Sciatic nerve (tissue), 2 donors: ENCODE measurements at places on chromosomes 12 and 14. TPM values are rescaled to one million over a fixed set of nuclear protein-coding genes. Genes with fewer than 3 reads are reported as not detected.

Gene PLEKHG7
- 5.3 TPM for total RNA-seq

Gene INHBC
- total RNA-seq, result not detected

Gene JAG2
- 24.9 TPM for total RNA-seq

Gene LPAR5
- 2.9 TPM for total RNA-seq

Gene HOXC5
- total RNA-seq, result 5.6 TPM

Gene COX8C
- total RNA-seq, result not detected

Gene RNASE7
- total RNA-seq, result not detected

Gene AKAP3
- total RNA-seq, result 2.4 TPM

DNA sequence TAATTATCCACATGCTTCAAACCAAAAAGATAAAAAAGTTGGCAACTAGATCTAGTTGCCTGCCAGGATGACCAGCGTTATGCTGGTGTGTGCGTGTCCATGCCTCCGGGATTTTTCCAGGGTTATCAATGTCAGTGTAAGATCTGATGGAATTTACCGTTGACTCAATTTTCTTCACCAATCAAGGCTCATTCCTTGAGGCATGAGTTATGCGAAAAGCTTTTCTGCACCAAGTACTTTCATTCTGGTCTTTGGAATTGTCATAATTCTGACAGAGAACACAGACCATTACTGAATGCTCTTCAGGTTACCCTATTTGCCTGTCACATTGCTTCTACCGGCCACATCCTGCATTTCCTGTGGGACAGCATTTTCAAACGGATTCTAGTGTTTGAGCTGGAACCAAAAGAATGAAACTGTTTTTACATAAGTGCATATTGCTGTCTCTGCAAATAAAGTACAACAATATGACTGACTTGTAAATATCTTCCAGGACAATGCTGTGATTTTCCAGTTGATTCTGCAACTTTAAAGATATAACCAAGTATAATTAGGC, 91.8 kb downstream of the DUSP16 start:
- DNase-seq, result no peak

- no peak for DNase-seq
Measured at GRCh38 chr14:65134651-65135579, 32.6 kb upstream of the MAX start.

DNA sequence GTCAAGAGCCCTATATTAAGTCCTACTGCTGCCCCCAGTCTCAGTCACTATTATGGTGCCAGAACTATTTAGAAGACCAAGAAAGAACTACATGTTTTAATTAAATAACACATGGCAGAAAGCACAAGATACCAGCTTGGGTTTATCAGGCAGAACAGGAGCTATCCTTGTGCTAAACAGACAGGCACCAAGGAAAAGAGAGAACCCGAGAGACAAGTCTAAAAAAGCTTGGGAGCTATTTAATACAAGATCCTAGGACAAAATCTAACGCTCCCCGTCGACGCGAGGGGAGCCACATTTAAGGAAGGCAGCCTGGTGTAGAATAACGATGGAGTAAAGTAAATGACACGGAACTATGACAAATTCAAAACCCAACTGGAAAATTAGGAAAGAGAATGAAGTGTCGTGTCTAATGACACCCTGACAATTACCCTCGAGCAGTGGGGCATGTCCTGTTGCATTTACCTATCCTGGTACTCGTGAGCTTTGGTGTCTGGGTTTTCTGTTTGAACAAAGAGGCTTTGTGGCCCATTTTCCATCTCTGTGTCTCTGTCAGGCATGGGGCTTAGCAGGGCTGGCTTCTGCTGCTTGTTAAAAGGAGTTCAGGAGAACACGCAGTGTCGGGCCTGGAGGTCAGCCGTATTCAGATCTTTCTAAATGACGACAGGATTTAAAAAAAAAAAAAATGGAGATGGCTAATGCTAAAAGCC, 140.6 kb downstream of the ETNK1 start:
- DNase-seq, result no peak

DNA sequence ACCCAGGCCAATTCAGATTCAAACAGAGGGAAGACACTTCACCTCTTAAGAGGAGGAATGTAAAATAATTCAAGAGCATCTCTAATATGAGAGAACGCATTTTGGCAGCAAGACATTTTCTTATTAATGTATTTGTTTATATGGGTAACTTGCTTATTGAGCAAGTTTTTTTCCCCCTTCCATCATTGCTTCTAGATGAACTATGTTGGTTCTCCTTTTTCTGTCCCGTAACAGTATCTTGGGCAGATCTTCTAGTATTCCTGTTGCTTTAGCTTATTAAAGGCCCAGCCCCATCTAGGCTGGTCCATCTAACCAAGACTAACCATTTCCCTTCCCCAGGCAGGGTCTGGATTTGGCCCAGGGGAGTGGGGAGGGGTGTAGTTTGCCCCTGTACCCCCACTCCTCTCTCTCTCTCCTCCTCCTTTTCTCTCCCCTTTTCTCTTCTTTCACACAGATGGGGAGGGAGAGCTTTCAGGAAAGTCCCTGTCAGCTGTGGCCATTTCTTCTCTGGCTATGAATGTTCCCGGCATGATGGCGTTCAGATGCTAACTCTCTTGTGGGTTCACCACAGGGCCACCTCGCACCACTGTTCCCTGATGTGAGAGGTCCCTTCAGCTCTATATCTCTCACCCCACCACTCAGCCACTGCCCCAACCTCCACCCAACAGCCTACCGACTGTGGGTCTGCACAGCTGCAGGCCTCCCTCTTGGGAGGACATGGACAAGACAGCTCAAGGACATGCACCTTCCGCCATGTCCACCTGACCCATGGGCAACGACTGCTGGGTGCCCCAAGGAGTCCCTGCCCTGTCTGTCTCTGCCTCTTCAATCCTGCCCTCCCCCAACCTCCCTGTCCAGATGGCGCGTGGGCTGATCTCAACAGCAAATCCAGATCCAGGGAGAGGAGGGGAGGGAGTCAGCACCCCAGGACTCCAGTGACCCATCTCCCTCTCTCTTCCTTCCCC, 15.8 kb upstream of the RPS6KL1 start:
- no peak for DNase-seq

DNA sequence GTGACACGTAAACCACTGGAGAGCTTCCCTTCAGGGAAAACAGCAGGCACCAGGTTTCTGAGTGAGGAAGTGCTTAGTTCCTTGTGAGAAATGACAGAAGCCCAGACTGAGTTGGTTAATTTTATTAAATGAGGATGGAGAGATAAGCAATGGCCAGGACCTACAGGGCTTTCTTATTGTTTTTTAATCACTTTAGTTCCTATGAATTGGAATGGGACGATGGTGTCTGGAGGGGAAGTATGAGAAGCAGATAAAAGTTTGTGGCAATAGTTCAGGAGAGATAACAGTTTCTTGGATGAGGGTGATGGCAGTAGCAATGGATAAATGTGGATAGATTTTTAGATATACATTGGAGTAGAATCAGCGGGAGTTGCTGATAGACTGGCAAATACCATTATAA, 86.5 kb upstream of the PTPRR start:
- no peak for DNase-seq

GRCh38 chr14:88437658-88438057, 52.2 kb downstream of the SPATA7 start:
- no peak for DNase-seq

DNA sequence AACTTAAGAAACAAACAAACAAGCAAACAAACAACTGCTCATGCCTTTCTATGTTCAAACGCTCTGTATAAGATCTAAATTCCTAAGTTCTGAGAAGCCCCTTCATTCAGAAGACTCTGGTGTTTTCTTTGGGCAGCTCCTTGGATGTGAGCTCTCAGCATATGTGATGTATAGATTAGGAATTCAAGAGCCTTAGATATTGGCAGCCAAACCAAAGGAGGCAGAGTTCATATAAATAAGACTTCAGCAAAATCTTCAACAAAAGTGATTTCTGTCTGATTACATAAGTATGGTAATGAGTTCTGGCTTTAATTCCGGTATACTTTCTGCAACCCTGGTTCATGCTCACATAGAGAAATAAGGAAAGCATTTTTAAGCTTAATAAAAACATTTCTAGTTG, 145.6 kb downstream of the DYRK2 start:
- no peak for DNase-seq

DNA sequence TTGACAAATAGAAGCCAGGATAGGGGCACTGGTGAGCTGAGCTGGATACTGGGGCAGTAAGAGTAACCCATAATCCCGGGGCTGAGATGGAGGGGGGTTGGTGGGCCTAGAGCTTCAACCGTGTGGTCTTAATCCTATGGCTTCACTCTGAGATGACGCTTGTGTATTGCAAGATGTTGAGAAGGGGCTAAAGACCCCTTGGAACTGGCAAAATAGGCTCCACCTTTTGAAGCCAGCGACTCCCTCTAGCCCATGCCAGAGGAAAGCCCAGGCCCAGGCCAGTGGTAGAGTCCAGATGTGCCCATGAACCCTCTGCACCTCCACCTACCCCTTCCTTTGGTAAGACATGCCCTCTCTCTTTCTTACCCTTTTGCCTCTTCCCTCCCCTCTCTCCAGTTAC, 4.6 kb downstream of the HOXC12 start:
- no peak for DNase-seq

GRCh38 chr12:761256-761655, 8.9 kb downstream of the WNK1 start:
- no peak for DNase-seq

- peak; percentile 86 for DNase-seq
Measured at GRCh38 chr14:60648934-60649874, at the start of gene SIX1. TSS of gene SIX1 (minus strand) at chr14:60649477. CDS start at chr14:60649189, 288 bp downstream.

DNA sequence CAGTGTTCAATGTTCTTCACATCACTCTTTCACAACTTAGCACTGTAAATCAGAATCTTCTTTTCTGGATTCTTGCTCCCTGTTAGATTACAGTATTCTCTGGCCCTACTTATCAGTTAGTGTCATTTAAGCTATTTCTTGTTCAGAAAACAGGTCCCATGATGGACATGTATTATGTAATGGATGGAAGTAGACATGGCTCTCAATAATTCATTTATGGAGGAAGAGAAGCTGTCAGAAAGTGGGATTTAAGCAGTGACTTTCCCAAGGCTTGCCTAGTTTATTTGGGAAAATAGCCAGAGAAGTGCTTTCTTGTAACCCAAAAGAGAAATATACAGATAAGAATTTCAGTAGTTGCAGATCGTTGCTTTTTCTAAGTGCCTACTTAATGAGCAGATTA, 1.6 kb downstream of the ERC1 start:
- no peak for DNase-seq

- DNase-seq, result peak; percentile 88
Measured at GRCh38 chr12:48903982-48904411, 21.3 kb downstream of the FKBP11 start.

GRCh38 chr14:89626233-89626806, 209.3 kb upstream of the FOXN3 start:
- no peak for DNase-seq

GRCh38 chr14:89723930-89724627, 230.5 kb downstream of the EFCAB11 start:
- DNase-seq, result no peak

- DNase-seq, result no peak
Measured at GRCh38 chr12:98048326-98048725, 467.1 kb upstream of the TMPO start.

DNA sequence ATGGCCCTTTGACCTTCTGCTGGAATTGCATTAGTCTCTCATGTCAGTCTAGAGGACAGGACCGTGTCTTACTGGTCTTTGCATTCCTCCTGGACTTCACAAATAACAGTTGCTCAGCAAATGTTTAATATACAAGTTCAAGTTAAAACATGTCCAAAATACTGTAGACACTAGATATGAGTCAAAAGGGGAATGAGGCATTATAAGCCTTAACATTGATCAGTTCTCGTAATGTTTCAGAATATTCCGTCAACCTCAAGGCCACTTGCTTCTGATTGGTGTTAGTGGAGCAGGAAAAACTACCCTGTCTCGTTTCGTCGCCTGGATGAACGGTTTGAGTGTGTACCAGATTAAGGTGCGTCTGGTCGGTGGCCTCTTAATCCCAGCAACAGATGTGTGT, 59.9 kb downstream of the HSP90AA1 start:
- no peak for DNase-seq

DNA sequence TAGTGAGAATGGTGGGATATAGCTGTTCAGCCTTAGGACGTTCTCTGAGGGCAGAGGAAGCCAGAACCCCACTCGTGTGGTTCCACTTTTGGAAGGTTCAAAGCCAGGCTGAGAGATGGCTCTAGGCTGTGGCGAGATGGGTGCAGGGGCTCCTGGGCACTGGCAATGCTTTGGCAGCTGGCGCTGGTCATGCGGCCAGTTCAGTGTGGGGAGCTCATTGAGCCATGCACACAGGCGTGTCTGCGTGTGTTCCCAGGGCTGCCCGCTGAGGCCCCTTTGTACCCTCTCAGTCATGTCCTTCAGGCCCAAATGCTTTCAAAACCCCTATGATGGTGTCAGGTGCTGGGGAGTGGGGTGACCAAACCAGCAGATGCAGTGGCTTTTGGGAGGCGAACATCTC, 1.7 kb downstream of the TEX22 start:
- DNase-seq, result no peak

DNA sequence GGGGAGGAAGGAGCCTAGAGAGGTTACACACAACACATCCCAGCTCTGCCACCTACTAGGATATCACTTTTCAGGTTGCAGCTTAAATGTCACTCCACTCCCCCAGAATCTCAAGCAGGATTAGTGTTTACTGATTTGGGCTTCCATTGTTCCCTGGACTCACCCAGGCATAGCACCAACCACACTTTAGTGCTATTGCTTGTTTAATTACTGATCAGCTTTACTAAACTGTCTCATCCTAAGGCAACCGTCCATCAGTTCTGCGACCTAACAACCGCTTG, 6.1 kb upstream of the KRT18 start:
- DNase-seq, result no peak
